Activated CD4-positive, alpha-beta T cell treated with anti-CD3 and anti-CD28 coated beads, Interleukin-2, amount 10 ng/mL, durations not matched to agents 24 days and 14 days (primary cell): ENCODE measurements at places on chromosomes 4 and X. TPM values are rescaled to one million over a fixed set of nuclear protein-coding genes. Genes with fewer than 3 reads are reported as not detected.

S100G gene
- total RNA-seq = not detected in 2 replicates

RASSF6 gene
- not detected in 2 replicates for total RNA-seq

- DNase-seq = no peak
These were observed 136.3 kb downstream of the HS6ST2 start for GRCh38 chrX:132821974-132822633.

GPC4 gene
- 0.05 TPM in 1 of 2 replicates, not detected in the other for total RNA-seq

TGIF2LX gene
- not detected in 2 replicates for total RNA-seq

DNA sequence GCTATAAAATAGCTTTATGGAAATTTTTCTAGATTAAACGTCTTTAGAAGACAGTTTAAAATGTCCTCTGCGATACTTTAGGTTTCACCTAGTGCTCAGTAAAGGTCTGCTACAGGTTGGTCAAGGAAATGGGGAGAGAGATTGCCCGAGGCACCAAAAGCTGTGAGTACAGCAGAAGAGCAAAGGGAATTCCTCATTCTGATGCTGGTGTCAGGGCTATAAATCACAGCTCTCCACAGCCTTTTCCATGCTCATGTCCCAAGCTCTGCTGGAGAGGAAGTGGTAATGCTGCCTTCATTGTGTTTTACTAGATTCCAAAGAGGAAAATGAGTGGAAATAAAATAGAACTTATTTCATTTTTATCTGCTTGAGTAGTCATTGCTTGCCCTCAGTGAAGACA, 2060.4 kb downstream of the ARAP2 start:
- no peak for DNase-seq

DNA sequence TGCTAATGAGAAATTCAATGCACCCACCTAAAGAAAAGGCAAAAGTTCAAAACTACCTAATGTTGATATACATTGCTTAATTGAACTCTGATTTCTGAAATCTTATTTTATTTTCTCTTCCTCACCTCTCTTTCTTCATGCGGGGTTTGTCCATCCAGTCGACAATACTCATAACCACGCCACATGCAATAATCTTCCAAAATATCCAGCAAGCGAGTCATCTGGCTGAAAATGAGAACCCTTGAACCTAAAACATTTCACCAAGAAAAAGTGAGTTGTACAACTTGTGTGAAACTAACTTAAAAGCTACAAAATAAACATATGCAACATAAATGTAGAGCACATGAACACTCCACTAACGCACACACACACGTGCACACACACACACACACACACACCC, 26.7 kb downstream of the SMARCA1 start:
- DNase-seq = no peak

- no peak for DNase-seq
These were observed 142.0 kb upstream of the TEX13D start for GRCh38 chrX:124190440-124190839.

PIGA gene
- total RNA-seq = 29.4 and 33.9 TPM in 2 replicates

GPM6B gene
- total RNA-seq = 0.14 TPM in 1 of 2 replicates, not detected in the other

DNA sequence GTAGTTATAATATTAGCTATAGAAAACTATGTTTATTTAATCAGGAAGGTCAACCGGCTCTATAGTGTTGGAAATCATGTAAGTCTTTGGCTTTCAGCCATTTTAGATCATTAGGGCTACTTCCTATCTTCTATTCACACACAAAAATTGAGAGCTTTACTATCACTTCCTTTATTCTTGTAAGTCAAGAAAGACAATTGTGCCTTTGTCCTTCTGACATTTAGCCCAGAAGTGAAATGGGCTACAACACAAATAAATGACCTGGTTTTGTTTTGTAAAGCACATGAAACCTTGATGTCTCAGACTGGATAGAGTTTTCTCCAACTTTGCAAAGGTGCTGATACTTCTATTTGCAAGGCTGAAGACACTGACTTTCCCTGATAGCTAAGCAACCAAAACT, 122.4 kb upstream of the ACSL4 start:
- no peak for DNase-seq

SPIN2A gene
- 0.66 and 1.0 TPM in 2 replicates for total RNA-seq

GABRQ gene
- 0.05 TPM in 1 of 2 replicates, not detected in the other for total RNA-seq

- no peak for DNase-seq
These were observed 221.0 kb downstream of the SPCS3 start for GRCh38 chr4:176540814-176541213.

- DNase-seq = no peak
These were observed 10.6 kb downstream of the MSN start for GRCh38 chrX:65677954-65678469.

DNA sequence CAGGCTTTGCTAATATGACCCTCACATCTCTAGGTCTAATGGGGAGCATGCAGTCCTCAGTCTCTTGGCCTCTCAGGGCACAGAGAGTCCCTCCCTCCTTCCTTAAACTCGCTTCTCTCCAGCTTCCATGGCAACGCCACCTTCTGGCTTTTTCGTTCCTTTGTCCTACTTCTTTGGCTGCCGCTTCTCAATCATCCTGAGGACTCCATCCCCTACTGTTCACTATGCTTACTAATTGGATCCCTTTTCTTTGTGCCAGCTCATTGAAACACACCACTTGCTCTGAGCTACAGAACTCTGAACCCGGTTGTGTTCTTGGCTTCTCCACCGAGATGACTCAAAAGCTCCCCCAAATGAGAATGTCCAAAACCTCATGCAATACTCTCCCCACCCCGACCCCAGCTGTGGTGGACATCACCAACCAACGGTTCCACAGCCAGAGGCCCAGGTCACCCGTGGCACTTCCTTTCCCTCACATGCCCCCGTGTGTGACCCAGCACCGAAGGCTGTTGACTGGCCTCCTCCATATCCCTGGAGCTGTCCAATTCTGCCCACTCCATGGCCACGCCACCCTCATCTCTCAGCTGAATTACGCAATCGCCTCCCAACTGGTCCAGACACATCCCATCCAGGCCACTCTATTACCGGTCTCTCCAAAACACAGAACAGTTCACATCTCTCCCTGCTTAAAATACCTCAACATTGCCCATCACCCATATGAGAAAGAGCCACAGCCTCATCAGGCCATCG, 34.7 kb downstream of the CRMP1 start:
- DNase-seq = no peak

DNA sequence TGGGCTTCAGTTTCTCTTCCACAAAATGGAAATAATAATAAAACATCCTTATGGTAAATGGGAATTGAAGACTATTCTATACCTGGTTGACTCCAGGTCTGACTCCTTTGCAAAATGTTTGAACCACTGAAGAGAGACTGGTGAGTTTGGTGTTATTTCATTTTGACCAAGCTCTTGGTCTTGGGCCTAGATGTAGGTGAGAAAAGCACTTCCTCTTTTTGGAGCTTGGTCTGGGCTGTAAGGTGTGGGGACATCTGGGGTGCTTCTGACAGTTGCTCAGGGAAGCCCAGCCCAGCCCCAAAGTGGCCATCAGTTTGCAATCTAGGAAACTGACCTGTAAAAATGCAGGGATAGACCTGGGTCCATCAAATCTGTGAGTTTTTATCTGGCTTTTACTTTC, 26.8 kb upstream of the SOD3 start:
- DNase-seq = no peak

- DNase-seq = no peak
These were observed 10.5 kb upstream of the UBE2NL start for GRCh38 chrX:143873343-143873742.

DNA sequence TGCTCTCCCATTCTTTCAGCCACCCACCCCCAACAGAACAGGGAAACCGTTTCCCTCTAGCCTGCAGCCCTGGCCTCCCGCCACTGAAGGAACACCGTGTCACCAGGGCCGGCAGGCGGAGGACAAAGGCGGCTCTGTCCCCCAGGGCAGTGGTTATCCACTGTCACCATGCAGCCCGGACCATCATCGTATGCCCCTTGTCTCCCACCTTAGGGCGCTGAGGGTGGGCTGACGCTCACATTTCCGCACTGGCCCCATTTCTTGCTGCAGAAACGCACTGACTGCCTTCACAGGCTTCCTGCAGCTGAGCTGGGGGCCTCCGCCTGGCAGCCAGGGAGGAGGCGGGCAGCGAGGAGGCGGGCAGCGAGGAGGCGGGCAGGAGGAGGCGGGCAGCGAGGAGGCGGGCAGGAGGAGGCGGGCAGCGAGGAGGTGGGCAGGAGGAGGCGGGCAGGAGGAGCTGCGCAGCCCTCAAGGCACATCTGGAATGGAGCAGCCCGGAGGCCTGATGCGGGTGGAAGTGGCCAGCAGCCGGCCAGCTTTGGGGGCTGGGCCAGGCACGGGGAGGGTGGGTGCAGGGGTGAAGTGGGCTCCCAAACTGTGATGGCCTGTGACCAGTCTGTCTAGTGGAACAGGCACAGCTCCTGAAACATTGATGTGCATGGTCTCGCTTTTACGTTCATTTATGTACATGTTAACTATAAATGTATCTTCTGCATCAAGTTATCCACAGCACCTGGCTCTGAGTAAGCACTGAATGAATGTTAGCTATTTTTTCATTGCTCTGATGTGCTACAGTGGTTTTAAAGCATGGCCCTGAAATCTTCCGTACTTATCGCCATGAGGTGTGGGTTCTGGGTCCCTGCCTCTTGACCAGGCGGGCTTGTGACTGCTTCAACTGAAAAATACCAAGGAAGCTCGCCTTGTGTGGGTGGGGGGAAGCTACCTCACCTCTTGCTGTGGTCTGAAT, 20.6 kb upstream of the KIAA0232 start:
- DNase-seq = no peak

MAGED4B gene
- total RNA-seq = 0.28 and 0.52 TPM in 2 replicates

GRCh38 chr4:99887837-99888236, 6.4 kb downstream of the LAMTOR3 start:
- no peak for DNase-seq

- no peak for DNase-seq
These were observed 498.3 kb upstream of the INTU start for GRCh38 chr4:127134490-127134889.

- no peak for DNase-seq
These were observed 5.8 kb downstream of the TAFAZZIN start for GRCh38 chrX:154417157-154417556.

GRCh38 chrX:63754136-63754859, 30.7 kb downstream of the ARHGEF9 start:
- peak; percentile 69 for DNase-seq

GRCh38 chr4:27759611-27760575, 899.3 kb downstream of the STIM2 start:
- no peak for DNase-seq

KCND1 gene
- 2.5 and 3.5 TPM in 2 replicates for total RNA-seq

- no peak for DNase-seq
These were observed 33.5 kb upstream of the GPR78 start for GRCh38 chr4:8546766-8547107.

DNA sequence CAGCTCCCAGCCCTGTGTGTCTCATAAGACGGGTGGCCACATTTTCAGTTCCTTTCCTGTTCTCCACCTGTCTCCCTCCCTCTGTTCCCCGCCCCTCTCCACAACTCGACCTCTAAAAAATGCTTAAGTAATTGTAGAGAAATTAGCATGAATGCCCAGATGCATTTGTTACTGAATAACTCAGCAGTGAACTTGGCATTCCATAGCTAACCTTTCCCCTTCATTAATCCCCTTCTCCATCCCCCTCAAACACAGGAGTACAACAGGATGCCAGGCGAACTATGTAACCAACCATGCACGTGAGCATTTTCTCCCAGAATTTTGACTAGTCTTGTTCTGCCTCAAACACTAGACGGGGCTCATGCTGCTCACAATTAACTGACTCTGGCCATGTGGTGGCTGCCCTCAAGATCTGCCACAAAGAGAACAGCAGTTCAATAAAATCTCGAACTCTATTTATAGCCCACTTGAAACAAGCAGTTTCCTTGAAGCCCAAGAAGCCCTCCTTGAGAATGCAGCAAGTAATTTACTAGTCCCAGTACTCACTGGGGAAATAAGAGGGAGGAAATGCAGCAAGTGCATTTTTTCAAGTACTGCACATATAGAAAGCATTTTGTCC, 351.2 kb downstream of the ARHGAP24 start:
- DNase-seq = no peak

GRCh38 chrX:108304210-108304609, 134.0 kb downstream of the COL4A6 start:
- DNase-seq = no peak

GRCh38 chr4:90958256-90958895, 831.2 kb downstream of the CCSER1 start:
- no peak for DNase-seq

CAPN6 gene
- not detected in 2 replicates for total RNA-seq

- DNase-seq = no peak
These were observed 1110.9 kb downstream of the NLGN4X start for GRCh38 chrX:5117816-5118215.

DNA sequence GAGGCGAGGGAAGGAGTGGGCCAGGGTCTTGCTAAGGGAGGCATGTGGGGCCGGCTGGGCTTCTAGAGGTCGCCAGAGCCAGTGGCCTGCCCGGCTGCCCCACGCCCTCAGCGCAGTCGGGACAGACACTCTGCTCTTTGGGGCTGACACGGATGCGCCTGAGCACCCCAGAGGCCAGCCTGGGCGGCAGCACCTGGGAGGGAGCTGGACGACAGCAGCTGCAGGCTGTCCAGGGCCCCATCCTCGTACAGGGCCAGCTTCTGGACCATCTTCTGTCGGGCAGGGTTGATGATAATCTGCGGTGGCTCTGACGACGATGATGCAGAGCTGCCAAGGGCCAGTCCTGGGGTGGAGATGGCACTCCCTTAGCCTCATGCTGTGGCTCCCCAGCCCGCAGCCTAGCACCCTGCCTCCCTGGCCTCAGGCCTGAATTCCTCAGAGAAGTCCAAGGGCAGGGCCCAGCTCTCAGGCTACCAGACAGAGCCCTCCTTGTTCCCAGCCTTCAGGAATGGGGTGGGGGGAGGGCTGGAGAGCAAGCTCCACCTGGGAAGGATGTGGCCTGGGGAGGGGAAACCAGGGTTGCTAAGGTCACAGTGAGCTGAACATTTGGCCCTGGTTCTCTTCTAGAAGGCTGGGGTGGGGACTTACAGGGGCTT, 7.2 kb downstream of the IRAK1 start:
- DNase-seq = no peak

POU4F2 gene
- total RNA-seq = not detected in 2 replicates
